Stimulated activated CD8-positive, alpha-beta memory T cell treated with anti-CD3 and anti-CD28 coated beads, Interleukin-4, amount 100 ng/mL, for 1 hour (primary cell): ENCODE measurements at places on chromosomes 16 and 17.

- DNase-seq, result no peak
Measured at GRCh38 chr17:36074365-36074764, 10.3 kb downstream of the CCL18 start.

GRCh38 chr17:69669441-69670178 lies 255.1 kb downstream of the MAP2K6 start:
- DNase-seq, result no peak

DNA sequence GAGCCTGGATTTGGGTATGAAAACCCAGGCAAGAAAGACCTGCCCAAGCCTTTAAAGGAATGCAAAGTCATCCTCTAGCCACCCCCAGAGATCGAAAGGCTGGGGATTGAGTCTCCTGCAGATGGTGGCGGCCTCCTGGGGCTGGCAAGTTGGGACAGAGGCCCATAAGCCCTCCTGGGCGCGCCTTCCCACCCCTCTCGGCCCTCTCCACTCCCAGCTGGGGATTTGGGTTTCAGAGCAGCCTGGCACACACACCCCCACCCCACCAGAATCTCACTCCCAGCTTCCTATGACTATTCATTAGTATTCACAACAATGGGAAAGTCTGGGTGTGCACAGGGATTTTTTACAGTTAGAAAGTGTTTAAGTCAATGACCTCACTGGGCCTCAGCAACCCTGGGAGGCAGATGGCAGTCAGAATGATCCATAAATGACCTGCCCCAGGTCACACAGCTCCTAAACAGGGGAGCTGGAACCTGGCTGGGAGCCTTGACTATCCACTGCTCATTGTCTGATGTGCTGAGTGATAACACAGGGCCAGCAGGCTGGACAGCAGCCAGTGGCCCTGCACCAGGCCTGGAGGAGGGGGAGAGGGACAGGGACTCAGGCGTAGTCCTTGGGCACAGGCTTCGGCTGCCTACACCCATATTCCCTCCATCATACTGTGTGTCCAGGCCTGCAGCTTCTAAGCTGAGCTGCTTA lies 12.1 kb downstream of the NHERF1 start:
- DNase-seq, result no peak

- no peak for DNase-seq
Measured at GRCh38 chr17:2804912-2805311, 8.7 kb downstream of the RAP1GAP2 start.

- DNase-seq, result no peak
Measured at GRCh38 chr16:30986129-30986991, 1.4 kb downstream of the HSD3B7 start.

GRCh38 chr16:86052115-86052670 lies 153.2 kb downstream of the IRF8 start:
- DNase-seq, result no peak

DNA sequence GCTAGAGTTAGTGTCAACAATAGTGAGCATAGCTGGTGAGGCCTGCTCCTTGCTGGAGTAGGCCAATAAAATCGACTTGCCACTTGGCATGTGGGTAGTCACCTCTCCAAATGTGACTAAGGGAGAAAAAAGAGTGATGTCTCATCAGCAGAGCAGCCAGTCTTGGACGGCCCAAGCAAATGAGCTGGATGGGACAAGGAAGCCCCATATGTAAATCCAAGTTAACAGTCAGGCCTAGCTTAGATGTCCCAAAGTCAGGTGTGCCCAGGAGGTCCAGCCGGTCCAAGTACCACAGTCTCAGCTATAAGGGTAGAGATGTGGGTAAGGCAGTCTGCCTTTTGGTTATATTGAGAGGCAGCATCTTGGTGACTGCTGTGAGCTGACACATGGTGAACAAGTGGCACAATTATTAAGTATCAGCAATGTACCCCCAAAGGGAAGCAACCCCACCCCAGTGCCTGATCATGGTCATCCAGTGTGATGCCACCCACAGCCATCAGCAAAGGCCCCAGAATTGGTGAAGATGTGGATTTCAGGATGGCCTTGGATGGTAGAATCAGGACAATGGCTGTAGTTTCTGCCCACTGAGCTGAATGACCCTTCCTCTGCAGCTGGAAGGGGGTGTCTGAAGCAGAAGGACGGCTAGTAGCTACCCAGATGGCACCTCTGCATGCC lies 83.4 kb downstream of the TNFRSF13B start:
- no peak for DNase-seq

- DNase-seq, result no peak
Measured at GRCh38 chr16:4350365-4350786, 745 bp downstream of the PAM16 start.

GRCh38 chr16:83305092-83305491 lies 502.7 kb upstream of the HSBP1 start:
- DNase-seq, result no peak
